ENCODE measurements at places on chromosomes 11 and 22.

DNA sequence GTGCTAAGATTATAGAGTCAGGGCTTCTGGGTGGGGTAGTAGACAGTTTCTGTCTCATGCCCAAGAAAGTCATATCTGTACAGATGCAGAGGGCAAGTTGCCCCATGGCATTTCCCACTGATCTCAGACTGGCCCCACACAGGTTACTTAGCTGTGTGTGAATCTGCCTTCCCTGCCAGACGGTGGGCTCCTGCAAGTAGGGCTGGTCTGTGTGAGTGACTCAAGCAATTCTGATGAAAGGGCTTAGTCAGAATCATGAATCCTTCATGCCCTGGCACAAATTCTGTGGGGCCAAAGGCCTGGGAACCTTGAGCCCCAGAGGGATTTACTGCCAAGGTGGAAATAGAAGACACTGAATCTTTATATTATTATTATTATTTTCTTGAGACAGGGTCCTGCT lies 30.4 kb downstream of the USH1C start:
- DNase-seq: no peak

DNA sequence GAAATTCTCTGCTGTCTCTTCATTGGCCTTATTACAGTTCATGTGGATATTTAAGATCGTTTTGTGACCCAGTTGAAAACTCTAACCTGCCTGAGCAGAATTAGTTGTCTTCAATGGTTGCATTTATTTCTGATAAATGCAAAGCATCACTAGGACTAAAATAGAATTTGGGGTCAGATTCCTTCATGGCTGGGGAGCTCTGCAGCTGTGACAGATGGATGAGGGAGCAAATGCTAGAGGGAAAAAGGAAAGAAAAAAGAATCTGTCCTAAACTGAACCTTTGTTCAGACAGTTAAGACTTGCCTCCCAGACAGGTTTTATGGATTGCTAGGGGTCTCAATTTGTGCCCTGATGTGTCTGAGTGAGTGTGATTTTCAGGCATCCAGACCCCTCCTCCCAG lies 113.0 kb downstream of the SYT9 start:
- DNase-seq: no peak

DNA sequence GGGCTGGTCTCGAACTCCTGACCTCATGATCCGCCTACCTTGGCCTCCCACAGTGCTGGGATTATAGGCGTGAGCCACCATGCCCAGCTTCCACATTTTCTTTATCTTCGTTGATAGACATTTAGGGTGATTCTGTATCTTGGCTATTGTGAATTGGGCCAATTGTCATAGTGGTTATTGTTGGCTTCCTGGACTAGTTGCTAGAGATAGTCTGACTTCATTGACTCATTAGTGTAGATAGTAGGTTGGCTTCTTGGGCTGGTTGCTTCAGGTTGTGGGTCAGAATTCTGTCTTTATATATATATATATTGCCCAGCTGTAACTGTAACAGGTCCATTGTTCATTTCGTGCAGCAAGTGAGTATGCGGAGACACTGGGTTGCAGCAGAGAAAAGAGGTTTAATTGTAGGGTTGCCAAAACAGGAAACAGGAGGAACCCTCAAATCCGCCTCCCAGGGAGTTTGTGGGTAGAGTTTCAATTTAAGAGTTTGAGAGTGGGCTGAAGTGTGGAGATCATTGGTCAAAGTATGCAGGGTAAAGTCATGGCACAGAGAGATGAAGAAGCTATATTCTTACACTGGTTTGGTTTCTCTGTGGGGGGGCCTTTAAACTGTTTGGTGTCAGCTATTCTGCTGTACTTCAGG lies 22.0 kb downstream of the ATG13 start:
- no peak for DNase-seq

GRCh38 chr11:12786891-12787290 lies 112.7 kb downstream of the TEAD1 start:
- no peak for DNase-seq

- DNase-seq: no peak
Measured at GRCh38 chr22:41501209-41501608, 32.3 kb downstream of the ACO2 start.

DNA sequence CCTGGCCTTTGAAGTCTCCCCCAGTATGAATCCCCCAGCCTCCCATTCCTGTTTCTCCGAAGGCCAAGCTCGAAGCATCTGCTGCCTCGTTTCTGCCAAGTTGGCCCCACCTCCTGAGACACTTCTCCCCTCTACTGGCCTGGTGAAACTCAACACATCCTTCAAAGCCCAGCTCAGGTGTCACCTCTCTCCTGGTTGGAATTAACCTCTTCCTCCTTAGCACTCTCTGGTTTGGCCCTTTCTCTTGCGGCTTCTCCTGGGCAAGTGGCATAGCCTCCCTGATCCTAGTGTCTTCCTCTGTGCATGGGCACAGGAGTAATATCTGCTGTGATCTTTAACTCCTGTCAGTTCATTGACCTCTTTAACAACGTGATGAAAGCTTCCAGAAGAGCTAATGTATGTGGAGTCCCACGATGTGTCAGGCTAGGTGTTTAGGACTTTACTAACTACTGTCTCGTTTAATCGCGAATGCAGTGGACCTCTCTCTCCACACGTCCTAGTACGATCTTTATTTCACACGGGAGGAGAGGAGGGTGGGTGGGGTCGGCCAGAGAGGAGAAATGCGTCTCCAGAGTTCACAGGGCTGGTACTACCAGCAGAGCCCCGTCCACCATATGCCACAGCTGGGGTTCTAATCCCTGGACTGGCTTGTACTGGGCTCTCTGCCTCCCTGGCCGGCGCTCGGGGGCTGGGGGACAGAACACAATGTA lies 826 bp upstream of the PTPRJ start:
- DNase-seq: no peak

DNA sequence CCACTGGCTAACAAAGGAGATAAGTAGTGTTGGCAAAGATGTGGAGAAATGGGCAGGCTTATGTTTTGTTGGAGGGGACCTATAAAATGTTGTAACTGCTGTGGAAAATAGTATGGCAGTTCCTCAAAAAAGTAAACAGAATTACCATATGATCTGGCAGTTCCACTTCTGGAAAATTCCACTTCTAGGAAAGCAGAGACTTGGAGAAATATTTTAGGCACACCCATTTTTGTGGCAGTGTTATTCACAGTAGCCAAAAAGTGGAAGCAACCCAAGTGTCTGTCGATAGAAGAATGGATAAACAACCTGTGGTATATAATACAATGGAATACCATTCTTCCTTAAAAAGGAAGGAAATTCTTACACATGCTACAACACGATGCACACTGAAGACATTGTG lies 57.0 kb upstream of the ADORA2A start:
- no peak for DNase-seq

DNA sequence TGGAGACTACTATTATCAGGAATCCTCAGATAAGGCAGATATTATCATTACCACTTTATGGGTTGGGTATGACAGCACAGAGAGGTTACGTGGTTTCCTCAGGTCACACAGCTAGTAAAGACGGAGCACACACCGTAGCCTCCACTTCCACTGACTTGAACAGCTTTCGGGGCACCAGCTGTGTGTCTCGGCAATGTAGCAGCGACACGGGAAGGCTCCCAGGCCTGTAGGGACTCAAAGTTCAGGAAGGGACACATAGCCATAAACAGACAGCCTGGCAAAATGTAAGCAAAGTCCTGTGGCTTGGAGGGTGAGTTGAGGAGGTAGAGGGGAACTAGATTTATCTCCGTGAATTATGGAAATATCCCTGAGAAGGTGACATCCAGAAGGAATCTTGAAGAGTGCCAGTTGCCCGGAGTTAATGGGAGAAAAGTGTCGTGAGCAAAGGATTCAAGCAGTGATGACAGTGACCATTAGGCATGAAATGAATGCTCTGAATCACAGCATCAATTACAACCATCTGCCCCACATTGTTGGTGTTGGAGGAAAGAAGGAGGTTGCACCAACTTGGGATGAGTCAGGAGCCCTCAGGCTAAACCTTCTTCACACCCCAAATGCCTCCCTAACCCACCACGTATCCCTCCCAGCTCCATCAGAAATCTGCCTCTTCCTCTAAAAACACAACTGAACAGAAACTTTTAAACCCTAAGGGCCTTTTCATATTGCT lies 106.7 kb upstream of the ASPHD2 start:
- no peak for DNase-seq

- DNase-seq: no peak
Measured at GRCh38 chr11:12723421-12724300, 49.4 kb downstream of the TEAD1 start.

GRCh38 chr22:28424427-28425080 lies 255.1 kb downstream of the TTC28 start:
- DNase-seq: no peak

GRCh38 chr11:27431808-27432207 lies 40.8 kb downstream of the LGR4 start:
- no peak for DNase-seq

GRCh38 chr22:39524089-39524752 lies 3.9 kb downstream of the ATF4 start:
- DNase-seq: no peak

GRCh38 chr22:35919002-35919542 lies 109.6 kb downstream of the RBFOX2 start:
- no peak for DNase-seq

- no peak for DNase-seq
Measured at GRCh38 chr11:57798905-57799559, 37.4 kb downstream of the CTNND1 start.

DNA sequence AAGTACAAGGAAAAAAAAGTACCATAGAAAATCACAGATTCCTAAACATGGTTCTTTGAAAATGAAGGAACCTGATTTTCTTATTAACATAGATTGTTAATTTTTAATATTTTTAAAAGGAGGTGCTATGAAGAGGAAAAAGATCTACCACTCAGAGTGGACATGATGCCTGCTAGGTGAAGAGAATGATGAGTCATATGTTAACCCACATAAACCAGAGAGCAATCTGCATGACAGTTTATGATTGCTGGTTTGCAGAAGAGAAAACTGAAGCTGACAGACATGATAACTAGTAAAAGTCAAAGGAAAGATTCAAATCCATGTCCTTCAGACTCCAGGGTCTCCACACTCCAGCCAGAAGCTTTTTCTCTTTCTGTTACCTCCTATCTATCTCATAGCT lies 1231.7 kb downstream of the LRRC4C start:
- no peak for DNase-seq

DNA sequence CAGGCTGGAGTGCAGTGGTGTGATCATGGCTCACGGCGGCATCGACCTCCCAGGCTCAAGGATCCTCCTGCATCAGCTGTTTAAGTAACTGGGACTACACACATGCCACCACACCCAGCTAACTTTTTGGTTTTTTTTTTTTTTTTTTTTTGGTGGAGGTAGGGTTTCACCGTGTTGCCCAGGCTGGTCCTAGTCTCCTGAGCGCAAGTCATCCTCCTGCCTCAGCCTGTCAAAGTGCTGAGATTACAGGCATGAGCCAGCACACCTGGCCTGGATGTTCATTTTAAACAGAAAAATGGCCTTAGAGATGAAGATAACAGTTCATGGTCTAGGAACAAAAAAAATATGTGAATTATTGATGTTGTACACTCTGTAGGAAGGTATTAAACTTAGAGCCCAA lies 13.6 kb upstream of the SLC25A18 start:
- no peak for DNase-seq

DNA sequence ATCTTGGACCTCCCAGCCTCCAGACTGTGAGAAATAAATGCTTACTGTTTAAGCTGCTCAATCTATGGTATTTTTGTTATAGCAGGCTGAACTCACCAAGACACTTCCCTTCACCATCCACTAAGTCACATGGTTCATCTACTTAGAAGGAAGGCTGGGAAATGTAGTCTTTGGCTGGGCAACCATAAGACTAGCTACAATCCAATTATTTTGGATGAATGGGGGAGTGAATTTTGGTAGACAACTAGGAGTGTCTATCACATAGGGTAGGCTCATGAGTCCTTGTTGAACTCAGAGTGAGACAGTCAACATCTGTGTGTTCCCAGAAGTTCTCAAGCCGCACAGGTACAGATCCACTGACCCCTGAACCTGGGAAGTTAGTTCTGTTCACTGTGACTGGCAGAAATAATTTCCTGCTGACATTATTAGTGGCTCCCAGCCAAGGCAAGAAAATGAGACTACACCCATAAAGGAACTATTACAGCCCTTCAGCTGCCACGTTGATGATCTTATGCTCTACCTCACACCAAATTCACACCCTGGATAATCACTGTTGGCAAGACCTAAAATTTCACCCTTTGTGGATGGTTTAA lies 3.1 kb upstream of the SLC35C1 start:
- DNase-seq: no peak

DNA sequence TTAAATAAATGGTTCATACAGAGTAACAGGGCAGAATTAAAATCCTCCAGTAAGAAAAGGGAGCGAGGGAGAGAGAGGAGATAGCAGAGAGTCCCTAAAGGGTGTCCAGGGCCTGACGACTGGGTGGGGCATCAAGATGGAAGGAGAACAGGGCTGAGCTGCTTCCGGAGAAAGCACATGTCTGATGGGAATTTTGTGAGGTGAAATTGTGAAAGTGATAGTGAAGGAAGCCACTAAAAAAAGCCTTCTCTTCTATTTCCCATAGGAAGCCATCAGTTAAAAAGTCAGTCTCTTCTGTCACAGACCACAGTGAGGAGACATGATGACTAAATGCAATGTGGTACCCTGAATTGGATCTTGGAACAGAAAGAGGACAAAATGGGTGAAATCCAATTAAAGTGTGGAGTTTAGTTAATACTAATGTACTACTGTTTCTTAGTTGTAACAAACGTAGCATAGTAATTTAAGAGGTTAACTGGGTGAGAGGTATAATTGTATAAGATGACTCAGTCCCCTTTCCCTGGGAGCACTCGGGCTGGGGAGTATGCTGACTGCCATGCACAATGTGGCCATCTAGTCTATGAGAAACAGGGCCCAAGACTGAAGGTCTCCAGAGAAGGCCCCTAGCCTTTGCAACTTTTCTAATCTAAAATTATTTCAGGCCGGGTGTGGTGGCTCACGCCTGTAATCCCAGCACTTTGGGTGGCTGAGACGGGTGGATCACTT lies 29.5 kb upstream of the FCHSD2 start:
- DNase-seq: no peak

- no peak for DNase-seq
Measured at GRCh38 chr11:59012398-59013265, 73.3 kb downstream of the GLYATL1 start.

GRCh38 chr11:96869207-96869606 lies 479.4 kb downstream of the JRKL start:
- DNase-seq: no peak
